Cortex of kidney (tissue), 1 donor: ENCODE measurements at places on chromosomes 11 and 22.

GRCh38 chr11:119533921-119534736 is 111.2 kb upstream of the THY1 start:
- no peak for DNase-seq

DNA sequence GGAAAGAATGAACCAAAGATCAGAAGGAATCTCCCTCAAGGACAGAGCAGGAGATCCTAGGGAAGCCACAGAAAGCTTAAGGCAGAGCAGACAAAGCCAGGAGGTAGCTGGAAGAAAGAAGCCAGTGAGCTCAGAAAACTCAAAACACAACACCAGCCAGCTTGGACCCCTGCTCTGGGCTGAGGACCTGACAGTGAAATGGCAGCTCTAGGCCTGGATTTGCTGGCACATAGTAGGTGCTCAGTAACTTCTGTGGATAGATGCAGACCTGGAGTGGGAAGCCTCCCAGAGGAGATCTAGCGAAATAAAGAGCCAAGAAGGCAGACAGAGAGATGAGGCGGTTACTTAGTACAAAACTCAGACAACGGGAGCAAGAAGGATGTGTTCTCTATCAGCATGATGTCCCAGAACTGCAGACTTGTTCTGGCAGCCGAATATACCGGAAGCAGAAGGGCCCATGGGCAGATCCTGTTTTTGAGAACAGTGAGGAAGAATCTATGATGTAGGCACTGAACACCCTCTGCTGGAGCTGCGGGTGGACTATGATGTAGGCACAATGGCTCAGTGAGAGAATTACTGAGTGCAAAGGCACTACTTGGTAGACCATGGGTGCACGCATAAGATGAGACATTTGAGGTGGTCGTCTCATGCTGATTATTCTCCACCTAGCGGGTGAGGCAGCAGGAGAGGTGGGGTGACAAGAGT is 4.8 kb downstream of the ROBO4 start:
- no peak for DNase-seq

DNA sequence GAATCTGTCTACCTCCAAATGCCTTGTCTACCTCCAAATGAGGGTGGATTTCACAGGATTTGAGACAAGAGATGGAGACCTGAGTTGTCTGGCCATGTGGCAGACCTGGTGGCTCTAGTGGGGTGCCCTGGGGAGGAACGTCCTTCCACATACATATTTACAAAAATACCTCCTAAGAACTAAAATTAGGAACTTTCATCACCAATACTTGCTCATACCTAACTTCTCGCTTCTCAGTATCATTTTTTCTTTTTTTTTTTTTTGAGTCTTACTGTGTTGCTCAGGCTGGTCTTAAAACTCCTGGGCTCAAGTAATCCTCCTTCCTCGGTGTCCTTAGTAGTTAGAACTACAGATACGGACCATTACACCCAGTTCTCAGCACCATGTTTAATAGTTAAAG is 117.9 kb downstream of the MED15 start:
- no peak for DNase-seq

- DNase-seq, result no peak
Measured at GRCh38 chr11:91248199-91248807, 976.3 kb upstream of the FAT3 start.

DNA sequence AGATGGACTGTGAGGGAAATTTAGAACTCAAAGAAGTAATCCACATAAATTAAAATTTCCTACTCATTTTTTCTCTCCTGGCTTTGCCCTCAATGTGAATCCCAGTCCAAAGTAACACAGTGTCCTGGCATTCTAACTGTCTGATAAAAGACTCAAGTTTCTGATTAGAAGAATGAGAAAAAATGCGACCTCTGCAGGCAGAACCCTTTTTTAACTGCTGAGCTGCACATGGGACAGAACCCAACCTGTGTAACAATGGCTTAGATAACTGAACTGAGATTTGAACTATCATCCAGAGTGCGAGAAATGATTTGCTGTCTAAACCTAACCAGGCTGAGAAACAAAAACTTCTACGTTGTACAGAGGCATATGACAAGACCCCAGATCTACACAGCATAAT is 385.6 kb upstream of the LRRC4C start:
- no peak for DNase-seq

- DNase-seq, result no peak
Measured at GRCh38 chr11:75055511-75055910, 41.2 kb downstream of the OR2AT4 start.

GRCh38 chr11:118267486-118267885 is 3.4 kb upstream of the MPZL2 start:
- no peak for DNase-seq

DNA sequence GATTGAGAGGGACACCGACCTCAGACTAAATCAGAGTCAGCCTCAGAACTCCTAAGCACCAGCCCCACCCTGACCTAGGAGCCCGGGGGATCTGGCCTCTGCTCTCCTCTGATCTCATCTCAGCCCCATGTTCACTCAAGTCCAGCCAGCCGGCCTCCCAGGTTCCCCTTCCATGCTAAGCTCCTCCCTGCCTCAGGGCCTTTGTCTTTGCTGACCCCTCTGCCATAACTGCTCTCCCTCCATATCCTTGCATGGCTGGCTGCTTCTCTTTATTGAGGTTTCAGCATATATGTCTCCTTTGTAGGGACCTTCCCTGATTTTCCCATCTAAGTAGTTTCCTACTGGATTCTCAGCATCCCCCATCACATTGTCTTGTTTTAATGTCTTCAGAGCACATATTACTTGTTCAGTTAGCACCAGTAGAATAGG is 780 bp upstream of the SLC15A3 start:
- no peak for DNase-seq

DNA sequence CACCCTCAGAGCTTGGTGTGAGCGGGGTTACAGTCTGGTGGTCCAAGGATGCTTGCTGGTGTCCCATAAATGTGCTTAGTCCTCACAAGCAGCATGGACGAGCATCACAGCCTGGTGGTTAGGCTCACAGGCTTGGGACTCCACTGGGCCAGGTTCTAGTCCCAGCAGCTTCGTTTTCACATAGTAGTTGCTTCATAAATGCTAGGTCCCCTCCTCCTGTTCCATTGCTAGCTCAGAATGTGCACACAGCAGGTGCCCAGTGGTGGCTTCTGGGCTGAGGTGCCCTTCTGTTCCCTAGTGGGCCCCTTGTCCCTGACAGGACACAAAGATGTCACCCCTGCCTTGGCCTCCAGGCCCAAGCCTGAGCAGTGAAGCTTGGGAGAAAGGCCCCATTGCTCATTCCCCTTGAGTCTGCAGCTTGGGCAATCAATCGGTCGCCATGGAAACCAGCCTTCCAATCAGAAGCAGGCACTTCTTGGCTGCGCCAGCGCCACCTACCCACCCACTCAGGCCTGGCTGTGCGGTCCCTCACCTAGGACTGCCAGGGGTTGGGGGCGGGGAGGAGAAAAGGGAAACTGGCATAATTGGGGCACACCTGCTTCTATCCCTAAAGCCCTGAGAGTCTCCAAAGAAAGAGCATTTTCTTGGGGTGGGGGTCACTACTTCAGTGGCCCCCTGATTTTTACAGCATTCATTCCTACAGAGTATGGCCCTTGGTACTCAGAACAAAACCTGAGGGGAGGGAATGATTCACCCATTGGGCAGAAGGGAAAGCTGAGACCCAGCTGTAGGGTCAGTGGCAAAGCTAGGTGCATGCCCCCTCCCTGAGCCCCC is 48.1 kb downstream of the CYTH4 start:
- no peak for DNase-seq

DNA sequence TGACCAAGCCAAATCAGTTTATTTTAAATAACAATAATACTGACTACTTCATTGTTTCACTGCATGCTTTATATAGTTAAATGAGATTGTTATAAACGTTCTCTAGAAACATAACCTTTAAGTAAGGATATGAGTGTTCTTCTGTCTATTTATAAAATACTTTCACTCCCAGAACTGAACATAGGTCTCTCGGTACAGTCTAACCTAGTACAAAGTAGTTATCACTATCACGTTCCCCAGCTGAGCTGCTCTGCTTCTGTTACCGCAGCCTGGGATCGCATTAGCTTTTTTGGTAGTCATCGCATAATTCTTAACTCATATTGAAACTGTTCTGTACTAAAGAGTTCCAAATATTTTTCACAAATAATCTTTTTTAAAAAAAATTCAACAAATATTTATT is 143.6 kb downstream of the WNT11 start:
- DNase-seq, result no peak

DNA sequence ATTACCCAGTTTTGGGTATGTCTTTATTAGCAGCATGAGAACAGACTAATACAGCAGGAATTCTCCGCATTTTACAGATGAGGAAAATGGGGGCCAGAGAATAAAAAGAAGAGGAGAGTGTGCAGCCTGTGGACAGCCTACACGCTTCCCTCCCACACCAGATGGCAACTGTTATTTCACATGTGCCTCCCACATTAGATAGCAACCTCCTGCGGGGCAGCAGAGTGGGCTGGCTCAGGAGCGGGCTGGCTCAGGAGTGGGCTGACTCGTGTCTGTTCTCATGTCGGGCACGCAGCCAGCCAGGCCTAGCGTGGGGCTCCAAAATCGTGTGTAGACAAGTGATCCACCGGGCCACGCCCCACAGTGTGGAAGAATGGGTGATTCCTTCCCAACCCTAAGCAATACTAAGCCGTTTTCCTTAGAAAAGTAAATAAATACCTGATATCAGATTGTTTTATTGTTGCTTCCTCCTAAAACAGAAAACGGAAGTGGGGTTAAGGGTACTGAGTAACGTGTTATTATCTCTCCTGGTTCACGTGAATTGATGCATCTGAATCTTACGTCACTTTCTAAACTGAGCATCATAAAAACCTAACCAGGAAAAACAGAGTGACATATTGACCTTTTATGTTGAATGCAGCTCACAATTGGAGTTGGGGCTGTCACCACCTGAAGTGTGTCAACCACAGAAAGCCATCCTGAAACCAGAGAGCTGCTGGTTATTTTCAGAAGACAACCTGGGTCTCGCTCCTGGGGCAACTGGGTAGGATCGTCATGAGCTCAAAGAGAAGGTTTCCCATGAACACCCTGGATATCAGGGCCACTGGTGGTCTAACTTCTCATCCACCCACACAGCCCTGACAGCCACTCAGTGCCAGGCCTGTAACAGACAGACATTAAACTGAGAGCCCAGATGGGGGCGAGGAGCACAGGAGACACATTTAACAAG is 3.3 kb downstream of the TTLL1 start:
- no peak for DNase-seq

DNA sequence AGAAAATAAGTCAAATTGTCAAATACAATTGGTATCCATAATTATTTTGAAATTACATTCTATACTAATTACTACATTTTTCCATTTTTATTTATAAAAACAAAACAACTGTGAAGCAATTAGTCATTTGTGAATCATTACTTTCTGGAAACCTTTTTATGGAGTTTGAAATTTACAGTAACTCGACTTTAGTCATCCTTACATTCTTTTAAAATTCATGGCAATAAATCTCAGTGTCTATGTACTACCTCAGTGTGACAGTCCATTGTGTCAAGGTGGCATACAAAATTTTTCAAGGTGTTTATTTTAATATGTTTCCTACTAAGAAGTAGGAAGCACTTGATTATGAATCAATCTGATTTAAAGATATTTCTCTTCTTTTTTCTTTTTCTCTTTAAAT is 1949.4 kb upstream of the RAG2 start:
- DNase-seq, result no peak

GRCh38 chr11:110862407-110862806 is 150.2 kb upstream of the ARHGAP20 start:
- no peak for DNase-seq

- DNase-seq, result no peak
Measured at GRCh38 chr11:15874704-15875103, 481.6 kb downstream of the SOX6 start.

DNA sequence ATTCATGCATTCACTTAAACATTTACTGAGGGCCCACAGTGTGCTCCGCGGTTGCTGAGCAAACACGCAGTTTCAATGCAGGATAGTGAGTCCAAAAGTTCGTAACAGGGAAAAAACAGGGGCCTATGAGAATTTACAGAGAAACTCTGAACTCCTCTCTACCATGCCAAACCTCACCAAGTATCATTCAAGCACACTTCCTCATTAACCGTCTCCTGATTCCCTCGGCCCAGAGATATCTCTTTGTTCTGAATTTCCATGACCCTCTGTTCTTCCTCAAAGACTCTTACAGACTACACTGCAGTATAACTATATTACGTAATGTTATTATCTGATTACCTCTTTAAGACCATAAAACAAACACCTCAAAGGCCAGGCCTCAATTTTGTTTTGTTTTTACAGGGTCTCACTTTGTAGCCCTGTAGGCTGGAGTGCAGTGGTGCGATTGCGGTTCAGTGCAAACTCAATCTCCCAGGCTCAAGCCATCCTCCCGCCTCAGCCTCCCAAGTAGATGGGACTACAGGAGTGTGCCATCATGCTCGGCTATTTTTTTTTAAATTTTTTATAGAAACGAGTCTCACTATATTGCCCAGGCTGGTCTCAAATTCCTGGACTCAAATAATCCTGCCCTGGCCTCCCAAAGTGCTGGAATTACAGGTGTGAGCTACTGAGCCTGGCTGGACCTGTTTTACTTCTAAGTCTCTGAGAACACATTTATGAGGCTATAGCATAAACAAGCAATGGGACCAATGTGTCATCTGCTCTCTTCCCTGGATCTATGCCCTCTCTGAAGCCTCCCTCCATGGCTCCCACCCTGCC is 3.6 kb downstream of the HPS4 start:
- DNase-seq, result no peak

DNA sequence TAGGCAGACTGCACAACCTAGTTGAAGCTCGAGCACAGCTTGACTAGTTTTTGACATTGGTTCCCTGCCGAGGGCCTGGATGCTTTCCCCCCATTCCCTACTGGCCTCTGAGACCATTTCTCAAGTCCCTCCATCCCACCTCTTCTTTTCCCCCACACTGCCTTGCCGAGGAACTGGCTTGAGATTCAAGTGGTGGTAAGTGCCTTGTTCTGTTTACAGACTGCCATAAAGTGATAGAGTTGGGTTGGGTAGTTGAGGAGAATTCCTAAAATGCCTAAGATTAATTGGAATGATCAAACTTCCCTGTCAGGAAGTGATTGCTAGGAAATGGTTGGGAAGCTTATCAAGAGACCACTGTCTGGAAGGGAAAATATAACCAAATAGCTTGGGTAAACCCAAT is 16.2 kb downstream of the MRPL16 start:
- DNase-seq, result no peak

DNA sequence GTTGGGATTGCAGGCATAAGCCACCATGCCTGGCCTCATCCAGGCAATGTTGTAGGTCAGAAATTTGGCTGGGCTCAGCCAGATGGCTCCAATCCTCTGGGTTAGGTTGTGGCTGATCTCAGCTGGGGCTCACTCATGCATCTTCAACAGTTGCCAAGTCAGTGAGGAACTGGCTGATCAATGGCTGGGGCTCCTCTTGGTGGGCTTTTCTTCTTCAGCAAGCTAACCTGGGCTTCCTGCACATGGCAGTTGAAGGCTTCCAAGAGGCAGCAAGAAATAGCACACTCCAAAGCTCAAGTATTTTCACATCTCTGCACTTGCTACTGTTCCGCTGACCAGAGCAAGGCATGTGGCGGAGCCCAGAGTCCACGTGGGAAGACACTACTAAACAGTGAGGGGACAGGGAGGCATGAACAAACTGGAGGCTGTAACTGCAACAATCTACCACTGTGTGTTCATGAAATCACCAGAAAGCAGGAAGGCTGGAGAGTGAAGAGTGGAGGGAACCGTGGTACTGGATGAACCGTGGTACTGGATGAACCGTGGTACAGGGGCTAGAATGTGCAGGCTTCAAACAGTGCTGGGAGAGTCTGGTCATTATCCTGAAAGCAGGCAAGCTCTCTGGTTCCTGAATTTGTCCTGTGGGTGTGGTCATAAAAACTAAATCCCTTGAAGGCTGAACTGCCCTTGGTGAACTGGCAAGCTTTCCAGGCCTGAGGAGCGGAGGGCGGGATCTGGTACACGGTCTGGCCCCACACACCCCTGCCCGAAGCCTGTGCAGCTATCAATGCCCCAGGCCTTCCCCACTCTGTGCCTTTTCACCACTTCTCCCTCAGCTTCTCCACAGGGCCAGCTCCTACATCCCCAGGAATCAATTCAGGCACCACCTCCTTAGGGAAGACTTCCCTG is 20.2 kb downstream of the CHST1 start:
- DNase-seq, result no peak
